AML-193 (cell line): ENCODE measurements at places on chromosomes 5 and 9.
A peak's percentile ranks its signal among the peaks of the same experiment; 100 is the strongest.

DNA sequence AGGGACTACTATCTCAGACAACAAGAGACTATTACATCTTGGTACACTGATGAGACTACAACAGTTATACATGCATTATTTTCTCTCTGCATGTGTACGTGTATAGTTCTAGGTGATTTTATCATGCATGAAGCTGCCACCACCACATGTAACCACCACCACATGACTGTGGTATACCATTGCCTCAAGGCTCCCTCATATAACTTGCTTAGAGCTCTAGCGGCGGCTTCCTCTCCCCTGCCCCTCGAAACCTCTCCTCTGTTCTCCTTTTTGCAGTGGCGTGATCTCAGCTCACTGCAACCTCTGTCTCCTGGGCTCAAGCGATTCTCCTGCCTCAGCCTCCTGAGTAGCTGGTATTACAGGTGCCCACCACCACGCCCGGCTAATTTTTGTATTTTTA is 162.3 kb downstream of the AOPEP start:
- DNase-seq, result no peak

DNA sequence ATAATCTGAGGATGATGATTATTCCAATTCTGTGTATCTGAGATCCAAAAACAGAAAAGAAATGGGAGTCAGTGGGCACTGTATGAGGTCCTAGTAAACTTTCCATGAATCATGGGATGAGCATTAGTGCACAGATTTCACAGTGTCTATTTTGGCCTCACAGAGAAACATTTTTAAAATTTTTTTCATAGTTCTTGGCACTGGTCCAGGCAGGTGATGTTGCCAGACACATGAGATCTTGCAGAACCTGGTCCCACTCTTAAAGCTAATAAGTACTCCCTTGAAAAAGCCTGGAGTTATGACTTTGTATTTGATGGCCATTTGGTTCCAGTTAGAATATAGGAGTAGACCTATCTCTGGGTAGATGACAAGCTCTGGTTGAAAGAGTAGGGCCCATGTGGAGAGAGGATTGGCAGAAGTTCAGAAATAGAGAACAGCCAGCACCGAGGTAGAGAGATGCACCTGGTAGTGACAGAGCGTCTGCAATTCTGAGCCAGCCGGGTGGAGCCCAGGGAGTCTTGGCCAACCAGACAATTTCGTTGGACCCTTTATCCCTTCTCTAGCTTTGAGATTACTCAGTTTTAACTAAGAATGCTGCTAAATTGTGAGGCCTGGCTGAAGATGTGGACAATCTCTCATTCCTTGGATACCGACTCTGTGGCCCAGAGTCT is 6.3 kb upstream of the TNFSF15 start:
- no peak for DNase-seq

DNA sequence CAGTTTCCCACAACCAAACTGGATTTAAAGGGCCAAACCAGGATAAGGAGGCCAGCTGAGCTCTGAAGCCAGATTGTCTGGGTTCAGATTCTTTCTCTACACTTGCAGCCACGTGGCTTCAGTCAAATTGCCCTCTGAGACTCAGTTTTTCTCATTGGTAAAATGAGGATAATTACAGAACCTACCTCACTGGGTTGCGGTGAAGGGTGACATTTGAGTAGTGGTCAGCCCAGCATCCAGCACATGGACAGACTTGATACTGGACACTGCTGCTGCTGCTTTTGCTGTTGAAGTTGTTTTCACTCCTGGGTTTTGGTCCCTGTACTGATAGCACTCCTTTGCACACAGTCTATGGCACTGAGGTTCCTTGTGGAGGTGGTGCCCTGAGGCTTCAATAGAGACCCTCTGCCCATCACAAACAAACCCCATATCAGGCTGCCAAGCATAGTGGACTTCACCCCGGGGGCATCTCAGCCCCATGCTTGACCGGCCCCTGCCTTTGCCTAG is 25.7 kb upstream of the CDKN2AIPNL start:
- no peak for DNase-seq

DNA sequence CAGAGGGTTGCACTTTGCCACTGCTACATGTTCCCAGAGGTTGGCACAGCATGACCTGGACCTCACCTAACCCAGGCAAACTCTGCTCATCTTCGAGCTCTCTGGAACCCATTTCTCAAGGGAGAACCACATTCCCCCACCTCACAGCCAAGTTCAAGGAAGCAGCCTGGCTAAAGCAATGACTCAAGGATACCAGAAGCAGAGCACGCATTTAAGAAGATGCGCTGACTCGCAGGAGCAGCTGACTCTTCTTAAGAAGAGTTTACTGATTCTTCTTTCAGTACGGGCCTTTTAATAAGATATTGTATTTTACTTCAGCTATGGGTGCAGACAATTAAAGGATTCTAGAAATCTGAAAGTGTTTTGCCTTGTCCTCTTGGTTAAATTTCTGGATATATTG is 4.1 kb upstream of the SEMA5A start:
- DNase-seq, result no peak

DNA sequence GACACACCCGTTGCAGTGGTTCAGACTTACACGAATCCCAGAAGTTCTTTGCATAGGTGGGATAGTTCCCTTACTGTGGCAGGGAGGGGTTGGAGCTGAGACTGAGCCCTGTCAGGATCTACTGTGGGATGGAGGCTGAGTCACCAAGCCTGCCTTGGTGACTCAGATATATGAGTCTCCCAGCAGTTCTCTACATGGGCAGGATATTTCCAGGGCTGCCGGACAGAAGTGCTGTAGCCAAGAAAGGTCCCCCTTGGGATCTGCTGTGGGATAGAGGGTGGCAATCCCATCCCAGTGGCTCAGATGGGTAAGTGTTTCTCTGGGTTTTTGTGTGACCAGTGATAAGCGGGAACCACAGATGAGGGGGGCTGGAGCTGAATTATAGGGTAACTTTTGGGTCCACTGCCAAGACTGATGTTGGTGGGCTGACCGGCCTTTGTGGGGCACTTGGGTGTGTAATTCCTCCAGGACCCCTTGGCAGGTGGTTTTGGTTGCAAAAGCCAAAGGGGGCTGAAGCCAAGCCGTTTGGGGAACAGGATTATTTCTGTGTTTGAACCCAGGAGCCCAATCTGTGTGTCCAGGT is 18.7 kb downstream of the XRCC4 start:
- DNase-seq, result no peak

- no peak for DNase-seq
These were observed 203.6 kb downstream of the SNX18 start for GRCh38 chr5:54721116-54721515.

- peak; percentile 84 for DNase-seq
These were observed 55.3 kb downstream of the SMIM23 start for GRCh38 chr5:171840711-171841522.

DNA sequence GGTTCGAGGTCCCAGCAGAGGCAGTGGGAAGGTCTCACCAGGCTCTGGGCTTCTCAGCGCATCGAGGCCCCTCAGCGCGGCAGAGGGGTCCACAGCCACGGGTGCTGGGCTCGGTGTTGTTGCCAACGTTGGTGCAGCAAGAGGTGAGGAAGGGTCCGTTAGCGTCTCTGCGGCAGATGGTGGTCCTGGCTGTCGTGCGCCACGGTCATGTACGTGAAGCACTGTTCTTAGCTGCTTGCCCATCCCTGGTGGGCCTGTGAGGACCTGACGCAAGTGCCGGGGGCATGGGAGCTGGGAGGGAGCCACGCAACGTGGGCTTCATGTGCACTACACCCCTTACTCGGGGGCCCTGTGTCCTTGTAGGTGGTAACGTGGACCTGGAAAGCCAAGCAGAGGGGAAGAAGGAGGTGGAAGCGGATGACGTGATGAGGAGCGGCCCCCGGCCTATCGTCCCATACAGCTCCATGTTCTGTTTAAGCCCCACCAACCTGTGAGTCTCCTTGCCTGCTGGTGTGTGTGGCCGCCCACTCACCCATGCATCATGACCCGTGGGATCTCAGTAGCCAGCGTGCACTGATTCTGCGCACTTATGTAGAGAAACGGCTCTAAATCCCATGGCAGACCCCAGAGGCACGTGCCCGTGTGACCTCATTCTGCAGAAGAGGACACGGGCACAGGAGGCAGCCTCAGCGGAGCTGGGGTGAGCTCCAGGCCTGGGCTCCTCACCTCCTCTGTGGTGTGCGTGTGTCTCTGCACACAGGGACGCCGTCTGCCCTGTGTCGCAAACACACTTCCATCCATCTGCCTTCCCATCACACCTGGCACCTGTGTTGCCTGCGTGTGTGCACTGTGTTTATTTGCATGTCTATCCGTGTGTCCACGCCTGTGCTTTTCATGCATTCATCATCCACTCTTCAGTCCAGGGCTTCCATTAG is 166.1 kb downstream of the CACNA1B start:
- no peak for DNase-seq

DNA sequence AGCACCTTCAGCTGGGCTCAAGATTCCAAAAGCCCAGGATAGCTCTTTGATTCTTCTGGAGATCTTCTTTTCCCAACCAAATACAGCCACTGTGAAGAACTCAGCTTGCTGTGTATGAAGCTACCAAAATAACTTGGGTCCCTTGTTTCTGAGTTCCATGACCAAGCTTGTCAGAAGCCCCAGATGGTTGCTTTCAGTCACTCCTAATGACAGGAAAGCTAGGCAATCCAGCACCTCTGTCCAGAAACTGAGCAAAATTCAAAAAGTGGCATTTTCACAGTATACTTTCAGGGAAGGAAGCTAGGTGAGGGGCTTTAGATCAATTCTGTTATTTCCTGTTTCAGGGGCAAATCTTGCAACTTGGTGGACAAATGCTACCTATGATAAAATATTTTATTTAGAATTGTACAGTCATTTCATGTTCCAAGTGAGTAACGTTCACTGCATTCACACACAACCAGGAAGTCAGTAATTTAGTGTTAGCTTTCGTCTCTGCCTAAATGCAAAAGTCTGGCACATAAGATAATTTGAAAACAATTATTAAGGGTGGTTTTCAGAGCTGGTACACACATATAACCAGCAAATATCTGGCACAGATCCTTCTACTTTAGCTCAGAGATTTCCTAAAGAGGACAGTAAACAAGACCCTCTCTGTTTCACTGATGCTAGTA is 330.1 kb downstream of the GLIS3 start:
- DNase-seq, result no peak

DNA sequence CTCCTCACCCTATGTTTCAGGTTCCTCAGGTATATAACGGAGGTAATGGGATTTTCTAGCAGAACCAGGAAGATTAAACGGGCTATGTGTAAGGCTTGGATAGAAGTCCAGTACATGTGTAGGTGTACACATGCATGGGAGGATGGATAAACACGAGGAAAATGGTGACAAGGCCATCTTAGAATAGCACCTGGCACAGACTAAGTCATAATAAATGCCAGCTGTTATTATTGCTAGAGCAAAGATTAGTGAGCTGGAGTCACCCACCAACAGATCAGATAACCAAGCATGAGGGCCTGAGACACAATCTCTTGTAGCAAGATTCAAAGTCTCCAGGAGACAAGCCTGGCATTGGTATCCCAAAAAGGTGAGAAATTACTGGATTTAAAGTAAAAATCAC is 21.1 kb downstream of the SPOCK1 start:
- DNase-seq, result no peak

DNA sequence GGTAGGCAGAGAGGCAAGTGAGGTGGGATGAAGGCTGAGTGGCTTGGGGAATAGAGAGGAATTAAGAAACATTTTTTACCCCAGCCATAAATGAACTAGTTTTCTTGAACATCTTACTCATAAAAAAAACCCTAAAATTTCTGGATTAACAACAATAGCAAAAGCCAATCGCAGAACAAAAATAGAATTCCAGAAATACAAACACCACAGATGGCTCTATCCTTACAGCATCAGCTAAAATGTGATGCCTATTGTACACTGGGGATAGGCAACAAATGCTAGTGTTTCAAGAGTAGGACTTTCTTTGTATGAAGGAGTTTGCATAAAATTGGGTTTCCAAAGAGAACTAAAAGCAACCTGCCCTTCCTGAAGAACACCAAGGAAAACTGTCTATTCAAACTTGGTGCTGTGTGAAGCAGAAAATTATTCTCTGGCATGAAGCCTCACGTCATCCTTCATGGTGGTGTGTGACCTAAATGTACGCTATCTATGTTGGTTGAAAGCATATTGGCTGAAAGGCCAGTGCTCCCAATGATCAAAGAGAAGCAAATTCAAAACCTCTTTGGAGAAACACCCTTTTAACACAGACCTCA is 82.9 kb downstream of the JAKMIP2 start:
- DNase-seq, result no peak

GRCh38 chr5:178106556-178107239 is 6.6 kb upstream of the N4BP3 start:
- DNase-seq, result no peak

GRCh38 chr5:148760945-148761638 is 65.3 kb upstream of the ADRB2 start:
- DNase-seq, result peak; percentile 59

- DNase-seq, result no peak
These were observed 338.9 kb upstream of the PANK3 start for GRCh38 chr5:168917947-168918600.

DNA sequence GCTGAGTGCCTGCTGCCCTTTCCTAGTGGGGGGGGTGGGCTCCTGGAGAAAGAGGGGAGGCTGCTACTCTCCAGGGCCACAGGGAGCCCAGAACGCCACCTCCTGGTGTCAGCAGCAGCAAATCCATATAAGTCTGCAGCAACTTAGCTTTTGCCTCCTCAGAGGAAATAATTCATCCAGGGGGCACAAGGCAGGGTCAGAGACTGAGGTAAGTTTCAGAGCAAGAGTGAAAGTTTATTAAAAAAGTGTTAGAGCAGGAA is 4.0 kb upstream of the CLPTM1L start:
- no peak for DNase-seq

- no peak for DNase-seq
These were observed 50.0 kb downstream of the GDA start for GRCh38 chr9:72199238-72199637.

GRCh38 chr5:129807162-129807814 is 59.4 kb downstream of the MINAR2 start:
- DNase-seq, result no peak

DNA sequence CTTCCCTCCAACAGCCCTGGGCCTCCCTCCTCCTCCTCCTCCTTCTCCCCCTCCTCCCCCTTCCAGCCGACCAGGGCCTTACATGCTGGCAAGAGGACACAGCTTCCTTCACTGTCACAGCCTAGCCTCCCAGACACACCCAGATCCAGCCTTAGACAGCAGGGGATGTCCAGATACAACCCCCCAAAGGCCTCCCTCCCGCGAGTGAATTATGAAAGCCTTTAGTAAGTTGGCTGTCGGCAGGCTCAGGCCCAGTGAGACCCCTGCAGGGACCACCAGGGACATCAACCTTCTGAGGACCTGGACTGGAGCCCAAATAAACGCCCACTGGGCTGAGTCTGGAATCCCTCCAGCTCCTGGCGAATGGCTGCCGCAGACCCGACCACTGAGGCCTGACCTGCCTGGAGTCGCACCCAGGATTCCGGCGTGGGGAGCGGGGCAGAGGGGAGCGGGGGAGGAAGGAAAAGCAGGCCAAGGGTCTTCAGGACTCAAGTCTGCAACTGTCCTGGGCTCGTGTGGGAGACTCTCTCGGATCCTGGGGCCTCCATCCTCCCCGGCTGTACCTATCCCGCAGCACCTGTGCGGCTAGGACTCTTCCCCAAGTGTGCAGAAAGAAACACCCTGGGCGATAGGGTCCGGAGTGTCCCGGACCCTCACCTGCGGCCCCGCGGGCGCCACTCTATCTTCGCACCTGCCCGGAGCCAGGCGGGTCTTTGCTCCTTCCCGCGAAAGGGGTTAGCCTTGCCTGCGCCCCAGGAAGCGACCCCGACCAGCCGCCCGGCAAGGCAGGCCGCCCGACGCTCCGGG is 705 bp downstream of the SEPTIN8 start:
- peak; percentile 13 for DNase-seq

- DNase-seq, result no peak
These were observed 17.2 kb upstream of the GCNT1 start for GRCh38 chr9:76441551-76442322.

GRCh38 chr5:133298447-133298846 is 246.6 kb downstream of the HSPA4 start:
- DNase-seq, result no peak
